Stimulated activated CD8-positive, alpha-beta memory T cell treated with anti-CD3 and anti-CD28 coated beads, Interleukin-4, amount 100 ng/mL, for 1 hour (primary cell): ENCODE measurements at places on chromosomes 12 and 14.

GRCh38 chr14:26872515-26873361 lies 274.9 kb upstream of the NOVA1 start:
- no peak for DNase-seq

GRCh38 chr12:123441523-123442164 lies 5.2 kb upstream of the RILPL2 start:
- no peak for DNase-seq

- no peak for DNase-seq
Observed at GRCh38 chr14:103279142-103280025, 54.7 kb upstream of the EIF5 start.

DNA sequence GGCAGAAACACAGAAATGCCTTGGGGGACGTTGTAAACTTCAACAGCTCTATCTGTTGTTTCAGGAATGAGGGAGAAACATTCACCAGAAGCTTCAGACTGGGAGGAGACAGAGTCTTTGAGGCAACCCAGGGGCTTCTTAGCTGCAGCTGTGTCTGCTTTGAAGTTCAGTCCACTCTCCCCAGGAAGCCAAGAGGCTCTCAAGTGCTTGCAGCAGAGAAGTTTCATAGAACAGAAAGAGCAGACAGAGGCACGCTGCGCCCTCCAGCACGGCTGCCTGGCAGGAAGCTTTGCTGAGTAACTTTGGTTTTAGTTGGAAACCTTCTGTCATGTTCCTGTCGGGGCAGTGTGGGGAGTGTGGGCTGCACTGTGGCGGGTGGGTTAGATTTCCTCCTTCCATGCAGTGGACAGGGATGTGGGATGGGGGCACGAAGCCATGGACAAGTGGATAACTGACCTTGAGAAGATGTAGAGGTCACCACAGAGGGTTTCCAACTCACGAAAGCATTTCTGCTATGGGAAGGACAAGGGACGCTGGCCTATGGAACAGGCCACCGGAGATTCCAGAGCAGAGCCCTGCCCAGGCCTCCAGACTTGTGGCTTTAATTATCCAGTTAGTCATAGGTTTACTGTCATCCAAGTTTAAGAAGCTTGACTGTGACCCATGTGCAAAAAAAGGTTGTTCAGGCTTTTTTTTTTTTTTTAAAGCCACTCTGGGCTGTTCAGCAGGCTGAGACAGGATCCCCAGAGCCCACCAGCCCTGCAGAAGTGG lies 107.7 kb downstream of the ARF6 start:
- peak; percentile 61 for DNase-seq

DNA sequence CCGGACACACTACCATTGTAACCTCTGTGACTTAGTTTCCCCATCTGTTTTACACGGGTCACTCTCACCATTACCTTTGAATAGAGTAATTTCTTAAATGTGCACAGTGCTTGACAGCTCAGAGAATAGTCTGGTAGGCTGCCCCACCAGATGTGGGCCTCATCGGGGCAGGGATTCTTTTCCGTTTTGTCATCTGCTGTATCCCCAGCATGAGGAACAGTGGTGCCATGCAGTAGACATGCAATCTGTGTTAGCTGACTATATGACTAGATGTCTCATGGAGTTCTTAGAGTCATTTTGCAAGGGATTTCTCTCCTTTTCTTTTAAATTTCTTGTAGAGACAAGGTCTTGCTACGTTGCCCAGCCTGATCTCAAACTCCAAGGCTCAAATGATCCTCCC lies 44.9 kb upstream of the PLEKHG3 start:
- DNase-seq = no peak

- DNase-seq = no peak
Observed at GRCh38 chr14:24057271-24057670, 5.5 kb downstream of the CARMIL3 start.

GRCh38 chr14:102056694-102057442 lies 30.0 kb downstream of the HSP90AA1 start:
- DNase-seq = no peak

- DNase-seq = no peak
Observed at GRCh38 chr14:65373671-65374039, 38.9 kb upstream of the FUT8 start.
